Nasal cavity respiratory epithelium epithelial cell of viscerocranial mucosa (primary cell): ENCODE measurements at places on chromosomes 2 and 18. TPM values are rescaled to one million over a fixed set of nuclear protein-coding genes. Genes with fewer than 3 reads are reported as not detected.

The ROCK1 gene
- total RNA-seq, result 36.6 and 49.6 TPM in 2 replicates

The GPR45 gene
- total RNA-seq, result not detected in 2 replicates

The CDK5R2 gene
- 0.07 TPM in 1 of 2 replicates, not detected in the other for total RNA-seq

The TBR1 gene
- under 0.01 TPM in 1 of 2 replicates, not detected in the other for total RNA-seq

The KCNG2 gene
- total RNA-seq, result not detected in 2 replicates

The POTEJ gene
- total RNA-seq, result not detected in 2 replicates

The FAM228A gene
- total RNA-seq, result under 0.01 TPM in 1 of 2 replicates, not detected in the other

The LRRTM4 gene
- not detected in 2 replicates for total RNA-seq

The CREG2 gene
- total RNA-seq, result 0.68 and 3.1 TPM in 2 replicates

The RETREG2 gene
- 59.1 and 87.5 TPM in 2 replicates for total RNA-seq

The PIEZO2 gene
- total RNA-seq, result 0.07 TPM in 1 of 2 replicates, not detected in the other

The CROCC2 gene
- total RNA-seq, result not detected in 2 replicates

The DAW1 gene
- 0.07 TPM in 1 of 2 replicates, not detected in the other for total RNA-seq

The DCDC2C gene
- total RNA-seq, result not detected in 2 replicates

The ZNF532 gene
- 46.1 and 59.9 TPM in 2 replicates for total RNA-seq

The MIB1 gene
- total RNA-seq, result 74.5 and 94.5 TPM in 2 replicates

The BCL2 gene
- 1.4 and 1.8 TPM in 2 replicates for total RNA-seq

The AQP12A gene
- total RNA-seq, result not detected in 2 replicates

The SDC1 gene
- total RNA-seq, result 668 and 741 TPM in 2 replicates

The KLHL14 gene
- not detected in 2 replicates for total RNA-seq

The AFF3 gene
- under 0.01 TPM in 1 of 2 replicates, not detected in the other for total RNA-seq

The UGT1A5 gene
- 2.3 TPM in 1 of 2 replicates, not detected in the other for total RNA-seq

The HOXD10 gene
- not detected in 2 replicates for total RNA-seq

The MYO3B gene
- total RNA-seq, result 0.34 and 1.8 TPM in 2 replicates

The TXNDC2 gene
- under 0.01 TPM in 1 of 2 replicates, not detected in the other for total RNA-seq

The ST8SIA5 gene
- total RNA-seq, result 0.07 TPM in 1 of 2 replicates, not detected in the other

The LYPD1 gene
- total RNA-seq, result 0.14 TPM in 1 of 2 replicates, not detected in the other

The REG1B gene
- total RNA-seq, result not detected in 2 replicates
